ENCODE measurements at places on chromosomes 6 and 20.

DNA sequence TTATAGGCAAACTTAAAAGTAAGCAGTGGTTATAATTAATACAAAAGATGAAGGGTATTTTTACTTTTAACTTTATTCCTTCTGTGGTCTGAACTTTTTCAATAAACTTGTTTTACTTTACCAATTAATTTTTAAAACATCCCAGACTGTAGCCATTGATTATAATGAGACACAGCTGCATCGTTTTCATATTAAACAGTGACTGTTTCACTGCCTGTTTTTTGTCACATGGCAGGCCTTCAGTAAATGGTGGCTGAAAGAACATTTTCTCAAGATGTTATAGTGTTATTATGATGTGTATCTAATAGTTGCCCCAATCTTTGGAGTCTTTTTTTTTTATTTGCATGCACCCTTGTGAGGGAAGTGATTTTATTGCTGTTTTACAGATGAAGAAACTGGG lies 95.1 kb downstream of the PLCB4 start:
- DNase-seq = no peak

GRCh38 chr6:79947191-79948186 lies at the start of gene ELOVL4:
ELOVL4 (minus strand) TSS chr6:79947553; CDS start chr6:79947279, 274 bp downstream.
- peak; percentile 92 for DNase-seq

- no peak for DNase-seq
Observed at GRCh38 chr20:1667502-1668085, 10.0 kb upstream of the SIRPG start.

DNA sequence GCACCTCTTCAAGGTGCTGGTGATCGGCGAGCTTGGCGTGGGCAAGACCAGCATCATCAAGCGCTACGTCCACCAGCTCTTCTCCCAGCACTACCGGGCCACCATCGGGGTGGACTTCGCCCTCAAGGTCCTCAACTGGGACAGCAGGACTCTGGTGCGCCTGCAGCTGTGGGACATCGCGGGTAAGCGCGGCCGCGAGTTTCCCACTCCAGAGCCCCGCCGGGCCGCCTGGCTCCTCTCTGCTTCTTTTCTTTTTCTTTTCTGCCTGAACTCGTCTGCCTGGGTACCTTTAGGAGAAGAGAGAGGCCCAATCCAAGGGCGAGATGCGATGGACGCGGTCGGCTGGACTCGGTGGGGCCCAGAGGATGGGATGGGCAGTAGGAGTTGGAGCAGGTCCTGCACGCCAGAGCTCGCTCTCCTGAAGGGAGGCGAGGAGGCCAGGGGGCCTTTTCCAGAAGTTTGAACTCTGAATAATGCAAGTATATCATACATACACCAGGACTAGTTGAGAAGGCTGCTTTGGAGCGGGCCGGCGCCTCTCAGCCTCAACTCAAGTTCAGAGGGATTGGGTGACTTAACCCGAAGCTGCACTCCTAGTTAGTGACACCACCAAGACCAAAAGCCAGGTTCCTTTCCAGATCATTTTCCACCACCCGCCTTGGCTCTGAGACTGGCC lies 445 bp downstream of the RAB32 start:
- DNase-seq = peak; percentile 76

DNA sequence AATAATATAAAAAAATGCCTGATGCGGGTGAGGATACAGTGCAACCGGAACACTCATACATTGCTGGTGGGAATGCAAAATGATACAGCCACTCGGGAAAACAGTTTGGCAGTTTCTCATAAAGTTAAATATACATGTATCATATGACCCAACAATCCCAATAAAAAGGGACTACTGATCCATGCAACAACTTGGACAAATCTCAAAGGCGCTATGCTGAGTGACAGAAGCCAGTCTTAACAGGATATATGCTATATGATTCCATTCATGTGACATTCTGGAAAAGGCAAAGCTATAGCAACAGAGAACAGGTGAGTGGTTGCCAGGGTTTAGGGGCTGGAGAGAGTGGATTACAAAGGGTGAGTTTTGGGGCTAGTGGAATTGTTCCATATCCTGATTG lies 170.2 kb upstream of the MLN start:
- no peak for DNase-seq

GRCh38 chr6:113299531-113299930 lies 557.6 kb upstream of the MARCKS start:
- DNase-seq = peak; percentile 32

- DNase-seq = no peak
Observed at GRCh38 chr6:89749918-89750317, 69.7 kb downstream of the MDN1 start.

GRCh38 chr20:54512694-54513093 lies 37.3 kb downstream of the DOK5 start:
- DNase-seq = no peak

DNA sequence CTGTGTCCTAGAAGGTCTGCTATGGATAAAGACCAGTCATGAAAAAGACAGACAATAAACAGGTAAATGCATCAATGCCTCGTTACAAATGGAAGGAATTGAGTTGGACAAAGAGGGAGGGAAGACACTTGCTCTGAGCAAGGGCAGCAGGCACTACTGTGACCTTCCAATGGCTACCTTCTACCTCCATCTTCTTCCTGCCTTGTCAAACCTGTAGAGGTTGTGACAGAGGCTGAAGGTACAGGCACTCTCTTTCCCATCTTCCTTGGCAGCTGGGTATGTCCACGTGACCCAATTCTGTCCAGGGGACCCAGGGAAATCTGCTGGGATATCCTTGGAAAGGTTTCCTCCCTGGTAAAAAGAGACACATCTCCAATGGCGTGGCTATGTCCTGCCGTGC lies 274.8 kb downstream of the TFAP2C start:
- DNase-seq = no peak

- peak; percentile 37 for DNase-seq
Observed at GRCh38 chr6:116060572-116061283, at the start of gene FRK. FRK (minus strand) TSS chr6:116060891; CDS start chr6:116060311, 580 bp downstream.

- DNase-seq = no peak
Observed at GRCh38 chr6:39261751-39262150, 32.5 kb upstream of the KCNK5 start.

DNA sequence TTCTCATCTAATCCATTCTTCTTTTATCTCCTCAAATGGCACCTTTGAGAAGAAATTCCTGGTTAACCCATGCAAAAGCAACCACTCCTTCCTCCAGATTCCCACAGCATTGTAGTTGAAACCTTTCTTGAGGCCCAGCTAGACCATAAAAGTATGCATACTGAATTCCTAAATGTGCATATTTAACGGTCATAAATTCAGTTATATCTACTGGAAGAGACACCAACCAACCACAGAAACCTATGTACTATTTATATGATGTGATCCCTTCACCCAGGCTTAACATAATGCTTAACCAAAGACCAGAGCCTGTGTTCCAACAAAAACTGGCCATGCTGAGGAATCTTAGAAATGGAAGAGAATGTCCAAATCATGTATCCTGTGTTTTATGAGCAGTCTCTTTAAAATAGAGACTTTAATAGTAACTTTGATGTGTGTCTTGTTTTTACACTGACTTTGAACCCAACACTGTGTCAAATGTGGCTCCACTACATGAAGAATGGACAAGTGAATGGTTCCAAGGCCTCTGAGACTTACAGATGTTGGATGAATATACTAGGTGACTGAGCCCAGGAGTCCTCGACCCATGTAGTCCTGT lies 11.4 kb upstream of the TAF8 start:
- DNase-seq = no peak

GRCh38 chr6:148370176-148370575 lies 27.5 kb downstream of the SASH1 start:
- DNase-seq = no peak

GRCh38 chr20:32059189-32059588 lies 7.1 kb downstream of the HCK start:
- no peak for DNase-seq

- no peak for DNase-seq
Observed at GRCh38 chr20:8587251-8587650, 455.2 kb downstream of the PLCB1 start.

GRCh38 chr6:27847706-27848105 lies 64.5 kb downstream of the OR2B2 start:
- no peak for DNase-seq
